ENCODE measurements at places on chromosomes 13 and 19.

GRCh38 chr19:8149261-8150094, at the start of gene FBN3:
TSS of gene FBN3 (minus strand) at chr19:8149592. CDS start at chr19:8147480, 2,112 bp downstream.
- no peak for DNase-seq

- no peak for DNase-seq
Measured at GRCh38 chr13:25384758-25385410, 13.1 kb downstream of the ATP8A2 start.

DNA sequence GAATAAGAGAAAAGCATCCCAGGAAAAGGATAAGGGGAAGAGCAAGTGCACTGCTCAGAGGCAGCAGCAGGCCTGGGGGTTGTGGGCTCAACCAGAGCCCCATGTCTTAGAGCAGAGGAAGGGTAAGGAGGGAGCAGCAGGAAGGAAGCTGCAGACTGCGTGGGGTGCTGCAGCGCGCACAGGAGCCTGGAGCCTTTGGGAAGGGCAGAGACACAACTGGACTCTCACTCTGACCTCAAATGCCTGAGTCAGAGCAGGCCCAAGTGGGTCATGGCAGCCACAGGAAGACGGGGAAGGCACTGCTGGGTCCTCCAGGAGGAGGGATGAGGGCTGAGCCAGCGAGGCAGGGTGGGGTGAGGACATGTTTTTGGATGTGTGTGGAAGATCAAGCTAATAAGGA, 31.6 kb downstream of the SIGLEC7 start:
- no peak for DNase-seq

- DNase-seq, result no peak
Measured at GRCh38 chr13:32008518-32009175, 22.9 kb upstream of the FRY start.

DNA sequence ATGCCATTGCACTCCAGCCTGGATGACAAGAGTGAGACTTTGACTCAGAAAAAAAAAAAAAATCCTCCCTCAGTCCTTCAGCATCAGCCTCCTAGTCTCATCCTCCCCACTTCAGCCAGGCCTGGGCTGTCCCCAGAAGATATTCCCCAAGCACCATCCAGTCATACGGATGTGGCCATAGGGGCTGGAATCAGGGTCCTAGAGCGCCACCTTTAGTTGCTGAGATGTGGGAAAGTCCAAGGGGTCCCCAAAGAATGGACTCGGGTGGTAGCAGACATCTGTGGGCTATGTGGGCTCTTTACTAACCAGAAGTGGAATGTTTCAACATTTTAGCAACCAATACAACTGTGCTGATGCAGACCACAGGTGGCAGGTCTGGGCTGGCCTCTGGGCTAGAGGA, 3.1 kb upstream of the TYROBP start:
- DNase-seq, result no peak

DNA sequence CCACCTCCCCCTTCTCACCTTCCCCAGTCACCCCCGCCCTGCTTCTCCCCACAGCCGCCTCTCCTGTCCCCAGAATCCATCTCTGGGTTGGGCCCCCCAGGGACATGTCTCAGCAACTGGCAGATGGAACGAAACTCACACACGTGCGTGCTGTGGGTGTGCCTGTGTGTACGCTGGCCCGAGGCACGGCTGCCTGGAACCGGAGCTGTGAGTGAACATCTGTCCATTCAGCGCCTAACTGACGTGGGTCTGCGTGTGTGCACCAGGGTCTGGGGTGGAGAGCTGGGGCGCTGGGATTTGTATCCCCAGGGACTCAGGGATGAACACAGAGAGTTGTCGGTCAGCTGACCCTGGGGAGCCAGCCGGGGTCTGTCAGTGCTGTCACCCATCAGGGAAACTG, 752 bp upstream of the HAS1 start:
- no peak for DNase-seq

DNA sequence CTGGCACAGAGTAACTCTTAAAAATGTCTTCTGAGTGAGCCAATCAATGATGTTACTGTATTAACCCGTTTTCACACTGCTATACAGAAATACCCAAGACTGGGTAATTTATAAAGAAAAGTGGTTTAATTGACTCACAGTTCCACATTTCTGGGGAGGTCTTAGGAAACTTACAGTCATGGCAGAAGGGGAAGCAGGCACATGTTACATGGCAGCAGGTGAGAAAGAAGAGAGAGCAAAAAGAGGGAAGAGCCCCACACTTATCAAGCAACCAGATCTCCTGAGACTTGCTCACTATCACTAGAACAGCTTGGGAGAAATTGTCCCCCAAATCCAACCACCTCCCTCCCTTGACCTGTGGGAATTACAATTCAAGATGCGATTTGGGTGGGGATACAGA, 97.6 kb upstream of the MIR17HG start:
- no peak for DNase-seq

DNA sequence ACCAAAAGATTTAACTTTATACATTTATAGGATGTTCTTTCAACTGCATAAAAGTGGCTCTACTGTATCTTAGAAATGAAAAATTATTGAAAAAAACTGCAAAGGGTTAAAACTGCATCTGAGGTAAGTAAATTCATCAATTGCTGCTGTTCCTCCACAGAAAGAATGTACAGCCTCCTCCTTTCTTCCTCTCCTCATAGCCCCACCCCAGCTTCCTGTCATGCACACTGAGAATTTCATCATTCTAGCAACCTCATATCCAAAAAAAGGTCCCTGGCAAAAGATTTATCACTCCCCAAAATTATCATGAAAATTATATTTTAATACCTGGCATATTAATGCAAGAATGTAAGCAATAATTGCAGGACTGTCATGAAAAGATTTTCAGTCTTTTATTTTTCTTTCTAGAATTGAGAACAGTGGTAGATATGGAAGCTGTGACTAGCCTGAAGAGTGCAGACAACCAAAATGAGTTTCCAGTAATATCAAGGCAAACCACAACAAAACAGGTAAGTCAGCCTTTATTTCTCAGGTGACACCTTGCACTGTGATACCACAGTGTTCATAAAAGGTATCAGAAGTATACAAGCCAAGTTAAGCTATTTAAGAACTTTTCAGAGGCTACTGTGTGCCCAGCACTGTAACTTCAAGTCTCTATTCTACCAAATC, 110.8 kb downstream of the SUCLA2 start:
- no peak for DNase-seq

DNA sequence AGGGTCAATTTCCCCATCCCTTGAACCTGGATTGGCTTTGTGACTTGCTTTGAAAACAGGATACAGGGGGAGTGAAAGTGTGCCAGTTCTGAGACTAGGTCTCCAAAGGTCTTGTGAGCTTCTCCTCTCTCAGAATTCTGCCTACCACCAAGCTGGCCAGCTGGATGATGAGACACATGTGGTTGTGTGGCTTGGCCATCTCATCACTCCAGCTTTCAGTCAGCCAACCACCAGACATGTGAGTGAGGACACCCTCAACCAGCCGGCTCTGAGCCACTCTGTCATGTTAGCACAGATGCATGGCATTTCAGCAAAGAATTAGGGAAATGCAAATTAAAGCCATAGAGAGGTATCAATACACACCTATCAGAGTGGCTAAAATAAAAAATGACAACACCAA, 29.5 kb downstream of the ENOX1 start:
- no peak for DNase-seq

- no peak for DNase-seq
Measured at GRCh38 chr19:22422211-22422610, at the start of gene ZNF98. TSS of gene ZNF98 (minus strand) at chr19:22422346. CDS start at chr19:22422224, 122 bp downstream.

DNA sequence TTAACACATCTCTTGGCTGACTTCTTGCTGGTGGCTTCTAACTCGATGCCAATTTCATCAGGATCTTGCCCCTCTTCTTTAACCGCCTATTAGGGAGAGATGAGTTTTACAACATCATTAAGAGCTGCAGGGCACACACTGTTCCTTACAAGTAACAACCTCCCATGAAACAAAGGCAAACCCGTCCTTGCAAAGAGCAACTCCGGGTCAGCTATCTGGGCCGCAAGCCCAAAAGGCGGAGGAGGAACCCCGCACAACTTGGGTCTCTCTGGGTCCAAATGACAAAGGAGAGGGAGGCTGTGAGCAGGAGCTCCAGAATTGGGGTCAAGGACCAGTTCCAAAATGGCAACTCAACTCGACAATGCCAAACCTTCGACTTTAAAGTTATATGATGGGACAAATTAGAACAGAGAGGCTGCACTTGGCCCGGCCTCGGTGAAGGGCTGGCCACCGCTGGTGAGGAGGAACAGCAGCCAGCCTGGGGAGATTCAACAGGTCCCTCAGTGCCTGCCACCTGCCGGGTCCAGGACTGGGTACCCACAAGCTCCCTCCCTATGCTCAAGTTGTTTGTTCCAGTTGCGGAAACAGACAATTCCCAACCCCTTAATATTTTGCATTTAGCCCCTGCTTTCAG, 1.1 kb downstream of the SAFB2 start:
- DNase-seq, result no peak

- no peak for DNase-seq
Measured at GRCh38 chr13:99385940-99386339, 78.7 kb upstream of the GPR183 start.

- DNase-seq, result no peak
Measured at GRCh38 chr19:29735829-29736228, 20.8 kb upstream of the C19orf12 start.

DNA sequence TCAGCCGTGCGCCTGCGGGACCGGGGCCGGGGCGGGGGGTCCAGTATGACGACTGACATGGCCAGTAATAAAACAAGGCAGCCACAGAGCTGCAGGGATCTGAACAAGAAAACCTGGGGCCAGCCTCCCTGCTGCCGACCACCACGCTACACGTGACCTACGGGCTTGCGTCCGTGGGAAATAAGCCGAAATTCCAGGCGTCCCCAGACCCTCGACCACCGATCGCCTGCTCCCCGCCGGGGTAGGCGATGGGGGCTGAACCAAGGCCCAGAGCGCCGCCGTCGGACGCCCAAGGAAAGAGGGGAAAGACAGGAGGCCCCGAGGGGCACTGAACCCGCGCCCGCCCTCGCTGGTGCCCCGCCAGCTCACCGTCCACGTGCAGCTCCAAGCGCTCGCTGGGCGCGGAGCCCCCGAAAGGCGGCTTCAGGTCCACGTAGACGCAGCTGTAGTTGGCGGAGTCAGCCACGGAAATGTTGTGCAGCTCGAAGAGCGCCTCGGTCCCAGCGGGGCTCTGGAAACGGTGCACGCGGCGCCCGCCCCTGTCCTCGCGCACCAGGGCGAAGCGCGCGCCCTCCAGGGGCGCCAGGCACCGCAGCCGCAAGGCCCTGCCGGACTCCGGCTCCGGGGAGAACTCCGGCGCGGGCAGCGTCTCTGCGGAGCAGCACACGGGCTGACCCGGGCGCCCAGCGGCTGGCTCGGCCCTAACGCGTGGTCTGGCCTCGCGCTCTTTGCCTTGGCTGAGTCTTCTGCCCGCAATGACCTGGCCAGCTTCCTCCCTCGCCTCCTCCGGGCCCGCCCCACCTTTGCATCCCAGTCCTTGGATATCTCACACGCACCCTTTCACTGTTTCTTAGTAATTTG, 3.1 kb downstream of the A1BG start:
- no peak for DNase-seq

GRCh38 chr13:79782541-79783205, 301.7 kb downstream of the NDFIP2 start:
- DNase-seq, result no peak

DNA sequence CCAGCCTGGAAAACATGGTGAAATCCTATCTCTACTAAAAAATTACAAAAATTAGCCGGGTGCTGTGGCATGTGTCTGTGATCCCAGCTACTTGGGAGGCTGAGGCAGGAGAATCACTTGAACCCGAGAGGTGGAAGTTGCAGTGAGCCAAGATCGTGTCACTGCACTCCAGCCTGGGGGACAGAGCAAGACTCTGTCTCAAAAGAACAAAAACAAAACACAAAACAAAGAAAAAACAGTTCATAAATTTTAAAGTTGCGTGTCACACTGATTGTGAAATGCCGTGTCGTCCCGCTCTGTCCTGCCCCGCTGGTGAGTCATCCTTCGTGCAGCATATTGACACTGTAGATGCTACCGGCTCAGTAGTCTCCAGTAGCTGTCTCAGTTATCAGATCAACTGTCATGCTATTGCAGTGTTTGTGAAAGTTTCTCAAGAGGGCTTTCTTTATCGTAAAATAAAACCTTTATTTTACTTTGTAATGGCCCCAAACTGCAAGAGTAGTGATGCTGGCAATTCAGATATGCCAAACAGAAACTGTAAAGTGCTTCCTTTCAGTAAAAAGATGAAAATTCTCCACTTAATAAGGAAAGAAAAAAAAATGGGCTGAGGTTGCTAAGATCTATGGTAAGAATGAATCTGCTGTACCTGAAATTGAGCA, 36.4 kb upstream of the IGFL1 start:
- DNase-seq, result peak; percentile 21

DNA sequence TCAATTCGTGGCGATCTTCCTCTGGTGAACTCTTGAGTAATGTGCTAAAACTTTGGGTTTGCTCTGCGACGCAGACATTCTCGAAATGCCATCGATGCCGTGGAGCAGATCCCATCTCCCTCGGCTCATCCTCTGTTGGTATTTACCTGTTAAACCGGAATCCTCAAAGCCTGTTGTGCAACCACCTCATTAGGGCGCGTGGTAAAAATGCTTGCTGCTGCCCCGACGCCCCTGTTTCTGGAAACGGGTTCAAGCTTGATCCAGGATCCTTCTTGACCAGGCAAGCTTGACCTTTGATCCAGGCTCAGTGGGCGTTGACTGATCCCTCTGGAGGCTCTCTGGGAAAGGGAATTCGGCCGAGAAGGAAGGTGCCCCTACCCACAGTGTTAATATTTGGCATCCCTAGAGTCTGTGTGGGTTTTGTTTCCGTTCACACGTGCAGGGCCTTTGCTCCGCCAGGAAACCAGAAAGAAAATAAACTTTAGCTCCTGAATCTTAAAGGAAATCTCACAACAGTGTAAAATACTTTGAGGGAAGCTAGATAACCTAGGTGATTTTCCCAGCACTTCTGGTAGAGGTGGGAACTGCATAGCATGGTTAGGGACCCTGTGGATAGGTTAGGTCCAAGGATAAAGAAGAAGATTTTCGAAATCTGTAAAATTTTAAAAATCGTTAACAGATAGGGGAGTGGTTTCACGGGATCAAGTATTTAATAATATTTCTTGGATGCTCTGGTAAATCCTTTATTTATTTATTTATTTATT, 1.1 kb downstream of the LSM14A start:
- peak; percentile 61 for DNase-seq

- DNase-seq, result no peak
Measured at GRCh38 chr13:27442797-27443196, 7.6 kb downstream of the MTIF3 start.

- no peak for DNase-seq
Measured at GRCh38 chr13:37070956-37071355, 11.5 kb upstream of the SUPT20H start.

- DNase-seq, result no peak
Measured at GRCh38 chr13:79805317-79805716, 324.4 kb downstream of the NDFIP2 start.

- DNase-seq, result no peak
Measured at GRCh38 chr13:27168086-27168485, 3.5 kb downstream of the USP12 start.

DNA sequence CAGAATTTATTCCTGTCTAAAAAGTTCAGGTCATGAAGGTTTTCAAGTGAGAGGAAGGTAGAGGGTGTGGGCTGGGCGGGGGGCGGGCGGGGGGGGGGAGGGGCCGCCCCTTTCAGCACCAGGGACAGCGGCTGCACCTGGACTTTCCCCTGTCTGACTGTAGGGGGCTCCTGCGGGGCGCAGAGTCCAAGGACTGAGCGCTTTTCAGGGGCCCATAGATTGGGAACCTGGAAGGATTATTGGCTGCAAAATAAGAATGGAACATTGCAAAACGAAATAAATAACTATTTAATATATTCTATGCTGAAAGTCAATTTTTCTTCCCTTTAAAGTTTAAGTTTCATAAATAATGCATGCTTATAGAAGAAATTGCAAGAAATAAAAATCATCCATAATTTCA, 8.9 kb upstream of the CYP4F3 start:
- DNase-seq, result peak; percentile 36

GRCh38 chr13:104436555-104436954, 1370.3 kb upstream of the SLC10A2 start:
- DNase-seq, result no peak

All from RKO (cell line).